ENCODE measurements at places on chromosomes 4 and X.
A peak's percentile ranks its signal among the peaks of the same experiment; 100 is the strongest.

DNA sequence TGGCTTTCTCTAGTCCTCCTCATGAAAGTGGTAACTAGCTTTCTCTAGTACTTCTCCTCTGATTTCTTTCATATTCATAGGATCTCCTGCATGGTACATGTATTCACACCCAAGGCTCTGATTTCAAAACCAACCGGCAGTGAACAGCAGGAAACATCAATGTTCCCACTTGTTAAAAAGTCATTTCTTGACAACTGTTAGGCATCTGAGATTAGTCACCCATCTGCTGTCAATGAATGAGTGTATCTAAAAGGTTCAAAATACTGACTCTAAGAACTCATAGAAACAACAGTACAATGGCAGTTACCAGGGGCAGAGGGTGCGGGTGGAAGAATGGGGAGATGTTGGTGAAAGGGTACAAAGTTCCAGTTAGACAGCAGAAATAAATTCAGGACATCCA, 31.5 kb upstream of the PUDP start:
- H3K27me3 ChIP-seq, result no peaks in the 10 kb centered on the region
- no peaks in the 10 kb centered on the region for H3K36me3 ChIP-seq
- no peak for DNase-seq
- H3K4me1 ChIP-seq, result no peaks in the 10 kb centered on the region

GRCh38 chr4:87697272-87697671, 47.2 kb downstream of the DMP1 start:
- no peaks in the 10 kb centered on the region for H3K4me1 ChIP-seq
- H3K27me3 ChIP-seq, result no peaks in the 10 kb centered on the region
- H3K4me3 ChIP-seq, result no peak overlapping the region
- no peaks in the 10 kb centered on the region for H3K36me3 ChIP-seq

DNA sequence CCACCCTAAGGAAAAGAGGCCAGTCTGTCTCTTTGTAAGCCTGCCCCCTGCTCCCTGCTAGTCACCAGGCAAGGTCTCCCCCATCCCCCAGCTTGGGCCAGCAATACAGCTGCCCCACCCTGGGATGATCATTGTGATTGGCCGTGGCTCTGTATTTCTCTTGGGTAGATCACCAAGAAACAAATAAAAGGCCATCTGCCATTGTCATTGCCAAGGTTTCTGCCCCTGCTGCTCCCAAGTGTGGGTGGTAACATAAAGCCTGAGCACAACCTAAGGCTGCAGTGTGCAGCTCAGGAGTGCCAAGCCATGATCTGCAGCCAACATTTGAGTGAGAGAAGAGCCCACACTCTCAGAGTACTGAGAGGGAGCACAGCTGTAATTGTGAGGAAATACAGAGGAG, 241.0 kb upstream of the POF1B start:
- H3K27me3 ChIP-seq, result no peaks in the 10 kb centered on the region
- H3K36me3 ChIP-seq, result no peaks in the 10 kb centered on the region
- no peak overlapping the region for H3K4me3 ChIP-seq
- no peak for DNase-seq

GRCh38 chr4:43251841-43252240, 359.3 kb downstream of the GRXCR1 start:
- no peak for DNase-seq
- no peak overlapping the region for H3K27ac ChIP-seq
- H3K27me3 ChIP-seq, result no peaks in the 10 kb centered on the region
- no peak overlapping the region for H3K4me3 ChIP-seq

GRCh38 chr4:66430856-66431255, 760.6 kb upstream of the EPHA5 start:
- H3K4me1 ChIP-seq, result no peaks in the 10 kb centered on the region
- H3K27ac ChIP-seq, result no peak overlapping the region
- no peaks in the 10 kb centered on the region for H3K36me3 ChIP-seq
- DNase-seq, result peak; percentile 27
